Right lobe of liver (tissue), 6 donors: ENCODE measurements at places on chromosomes 7 and 10. TPM values are rescaled to one million over a fixed set of nuclear protein-coding genes. Genes with fewer than 3 reads are reported as not detected.

DNA sequence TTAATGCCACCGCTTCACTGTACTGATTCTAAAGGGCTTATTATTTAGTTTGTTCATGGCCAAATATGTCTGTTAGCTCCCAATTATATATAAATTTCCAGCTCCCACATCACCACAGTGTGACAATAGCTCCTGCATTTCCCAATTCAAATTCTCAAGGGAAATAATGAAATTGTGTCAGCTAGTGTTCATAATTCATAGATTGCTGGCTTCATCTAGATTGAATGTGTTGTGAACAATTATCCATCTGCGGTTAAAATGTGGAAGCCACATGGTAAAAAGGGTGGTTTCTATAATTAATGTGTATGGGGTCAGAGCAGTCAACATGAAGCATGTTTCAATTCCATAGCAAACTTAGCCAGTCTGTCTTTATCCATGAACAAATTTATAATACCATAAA lies 154.3 kb downstream of the SEMA3E start:
- no peaks in the 10 kb centered on the region for H3K27me3 ChIP-seq
- no peak overlapping the region for H3K27ac ChIP-seq
- no peak for DNase-seq
- H3K4me3 ChIP-seq: no peak overlapping the region
- H3K36me3 ChIP-seq: no peaks in the 10 kb centered on the region
- H3K4me1 ChIP-seq: no peaks in the 10 kb centered on the region

DNA sequence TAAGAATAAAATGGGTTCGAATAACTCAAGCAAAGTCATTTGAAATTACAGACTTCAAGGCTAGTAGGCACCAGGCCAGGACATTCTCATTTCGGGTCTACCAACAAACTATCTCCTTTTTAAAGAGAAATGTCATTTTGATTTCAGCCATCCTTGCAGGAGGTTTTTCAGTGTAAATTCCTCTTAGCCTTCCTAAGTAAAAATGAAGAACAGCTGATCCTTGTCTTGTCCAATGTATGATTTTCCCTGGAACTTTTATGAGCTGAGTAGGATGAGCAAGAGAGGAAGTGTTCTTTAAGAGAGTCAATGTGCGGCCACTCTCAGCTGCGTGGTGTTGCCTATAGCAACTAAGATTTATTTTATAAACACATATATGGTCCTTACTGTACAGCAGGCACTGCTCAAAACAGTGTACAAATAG lies 110.1 kb downstream of the PLCE1 start:
- no peaks in the 10 kb centered on the region for H3K4me1 ChIP-seq
- H3K4me3 ChIP-seq: no peak overlapping the region
- no peaks in the 10 kb centered on the region for H3K36me3 ChIP-seq
- DNase-seq: no peak

DNA sequence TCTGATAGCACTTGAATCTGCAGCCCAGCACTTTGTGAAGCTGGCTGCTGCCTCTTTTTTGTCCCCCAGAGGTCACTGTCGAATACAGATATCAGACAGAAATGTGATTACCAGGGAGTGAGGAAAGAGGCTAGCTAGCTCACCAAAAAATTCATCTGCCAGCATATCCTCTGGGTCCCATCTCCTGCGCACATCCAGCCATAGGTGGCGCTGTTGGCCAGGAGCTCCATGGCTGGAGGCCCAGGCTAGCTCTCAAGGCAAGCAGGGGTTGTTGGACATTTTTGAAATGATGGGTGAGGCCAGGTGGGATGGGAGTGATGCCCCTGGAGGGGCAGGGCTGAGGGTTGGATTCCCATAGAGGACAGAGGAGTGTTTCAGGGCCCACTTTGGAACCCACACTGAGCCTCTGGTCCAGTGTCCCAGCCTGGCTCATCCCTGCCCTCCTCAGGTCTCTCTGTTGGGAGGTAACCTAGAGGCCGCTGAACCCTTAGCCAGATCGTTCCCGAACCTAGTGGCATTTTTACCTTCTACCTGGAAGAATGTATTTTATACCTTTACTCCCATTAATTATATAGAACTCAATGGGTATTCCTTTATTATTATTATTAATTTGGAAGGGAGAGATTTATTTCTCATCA lies 14.8 kb downstream of the DPCD start:
- no peaks in the 10 kb centered on the region for H3K36me3 ChIP-seq
- DNase-seq: peak; percentile 70

DNA sequence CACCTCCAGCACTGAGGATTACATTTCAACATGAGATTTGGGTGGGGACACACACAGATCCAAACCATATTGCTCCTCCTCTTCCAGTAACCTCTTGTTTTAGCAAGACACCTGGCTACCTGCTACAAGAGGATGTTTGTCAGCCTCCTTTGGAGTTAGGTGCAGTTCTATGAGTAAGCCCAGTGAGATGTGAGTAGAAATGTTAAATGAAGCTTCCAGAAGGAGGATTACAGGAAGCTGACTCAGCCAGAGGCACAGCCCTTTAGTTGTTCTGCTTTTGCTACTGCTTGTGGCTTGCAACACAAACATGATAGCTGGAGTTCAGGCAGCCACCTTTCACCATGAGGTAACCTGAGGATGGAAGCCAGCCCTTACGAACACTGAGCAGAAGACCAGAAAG lies 382.7 kb upstream of the RNF32 start:
- H3K27ac ChIP-seq: no peak overlapping the region
- H3K27me3 ChIP-seq: no peaks in the 10 kb centered on the region
- H3K4me1 ChIP-seq: no peaks in the 10 kb centered on the region
- no peak for DNase-seq

DNA sequence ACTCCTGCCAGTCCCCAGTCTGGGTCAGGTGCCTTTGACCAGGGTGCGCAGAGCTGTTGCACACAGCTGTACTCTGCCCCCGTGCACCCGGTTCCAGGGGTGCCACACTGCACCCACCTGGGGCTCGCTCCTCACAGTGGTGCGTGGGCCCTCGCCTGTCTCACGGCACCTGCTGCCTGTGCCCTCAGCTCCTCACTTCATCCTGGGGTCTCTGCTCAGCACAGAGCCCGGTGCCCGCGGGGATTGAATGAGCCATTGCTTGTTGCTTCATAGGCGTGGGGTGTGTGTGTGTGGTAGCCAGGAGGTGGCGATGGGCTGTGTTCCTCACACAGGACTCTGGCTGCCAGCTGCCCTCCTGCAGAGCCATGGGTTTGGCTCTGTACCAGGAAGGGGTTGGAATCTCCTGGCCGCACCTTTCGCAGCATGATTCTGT lies 18.5 kb downstream of the EIF3B start:
- H3K36me3 ChIP-seq: peaks cover 77% of the 10 kb centered on the region
- no peak overlapping the region for H3K4me3 ChIP-seq
- no peaks in the 10 kb centered on the region for H3K27me3 ChIP-seq
- H3K27ac ChIP-seq: no peak overlapping the region
- peak; percentile 88 for DNase-seq

- H3K4me3 ChIP-seq: no peak overlapping the region
- DNase-seq: no peak
Observed at GRCh38 chr7:104643587-104644217, 315.3 kb downstream of the LHFPL3 start.

DNA sequence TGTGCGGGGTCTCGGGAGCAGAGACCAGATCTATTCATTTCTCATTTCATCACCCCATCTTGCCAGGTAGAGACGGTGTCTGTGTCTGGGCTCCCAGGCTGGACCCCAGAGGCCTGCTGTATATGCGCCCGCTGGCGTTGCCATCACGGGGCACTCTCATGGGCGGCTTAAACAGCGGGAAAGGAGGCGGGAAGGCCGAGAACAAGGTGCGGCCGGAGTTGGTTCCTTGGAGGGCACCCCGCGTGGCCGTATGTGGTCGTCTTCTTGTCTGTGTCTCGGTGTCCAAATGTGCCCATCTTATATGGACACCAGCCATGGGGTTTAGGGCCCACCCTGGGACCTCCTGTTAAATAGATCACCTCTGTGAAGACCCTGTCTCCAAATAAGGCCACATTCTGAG lies 2.1 kb upstream of the CFAP46 start:
- no peak overlapping the region for H3K27ac ChIP-seq
- H3K27me3 ChIP-seq: no peaks in the 10 kb centered on the region
- no peak for DNase-seq
- H3K4me1 ChIP-seq: no peaks in the 10 kb centered on the region
- no peak overlapping the region for H3K4me3 ChIP-seq

DNA sequence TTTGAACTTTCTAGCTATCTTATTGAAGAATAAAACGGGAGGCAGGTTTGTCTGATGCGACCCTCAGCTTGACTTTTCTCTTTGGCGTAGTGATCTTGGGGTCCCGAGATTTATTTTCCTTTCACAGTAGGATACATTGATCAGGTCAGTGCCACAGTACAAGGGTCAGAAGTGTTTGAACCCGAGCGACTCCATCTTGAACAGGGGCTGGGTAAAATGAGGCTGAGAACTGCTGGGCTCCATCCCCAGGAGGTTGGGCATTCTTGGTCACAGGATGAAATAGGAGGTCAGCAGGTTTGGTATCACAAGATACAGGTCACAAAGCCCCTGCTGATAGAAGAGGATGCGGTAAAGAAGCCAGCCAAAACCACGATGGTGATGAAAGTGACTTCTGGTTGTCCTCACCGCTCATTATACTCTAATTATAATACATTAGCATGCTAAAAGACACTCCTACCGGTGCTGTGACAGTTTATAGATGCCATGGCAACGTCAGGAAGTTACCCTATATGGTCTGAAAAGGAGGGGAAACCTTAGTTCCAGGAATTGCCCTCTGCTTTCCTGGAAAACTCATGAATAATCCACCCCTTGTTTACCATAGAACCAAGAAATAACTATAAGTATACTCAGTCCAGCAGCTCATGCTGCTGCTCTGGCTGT lies 3.0 kb upstream of the TECPR1 start:
- H3K27me3 ChIP-seq: no peaks in the 10 kb centered on the region
- no peaks in the 10 kb centered on the region for H3K4me1 ChIP-seq
- no peak for DNase-seq
- no peak overlapping the region for H3K4me3 ChIP-seq

- no peaks in the 10 kb centered on the region for H3K4me1 ChIP-seq
- no peaks in the 10 kb centered on the region for H3K27me3 ChIP-seq
- DNase-seq: peak; percentile 67
- H3K36me3 ChIP-seq: no peaks in the 10 kb centered on the region
Observed at GRCh38 chr10:784403-785088, 95.1 kb upstream of the DIP2C start.

DNA sequence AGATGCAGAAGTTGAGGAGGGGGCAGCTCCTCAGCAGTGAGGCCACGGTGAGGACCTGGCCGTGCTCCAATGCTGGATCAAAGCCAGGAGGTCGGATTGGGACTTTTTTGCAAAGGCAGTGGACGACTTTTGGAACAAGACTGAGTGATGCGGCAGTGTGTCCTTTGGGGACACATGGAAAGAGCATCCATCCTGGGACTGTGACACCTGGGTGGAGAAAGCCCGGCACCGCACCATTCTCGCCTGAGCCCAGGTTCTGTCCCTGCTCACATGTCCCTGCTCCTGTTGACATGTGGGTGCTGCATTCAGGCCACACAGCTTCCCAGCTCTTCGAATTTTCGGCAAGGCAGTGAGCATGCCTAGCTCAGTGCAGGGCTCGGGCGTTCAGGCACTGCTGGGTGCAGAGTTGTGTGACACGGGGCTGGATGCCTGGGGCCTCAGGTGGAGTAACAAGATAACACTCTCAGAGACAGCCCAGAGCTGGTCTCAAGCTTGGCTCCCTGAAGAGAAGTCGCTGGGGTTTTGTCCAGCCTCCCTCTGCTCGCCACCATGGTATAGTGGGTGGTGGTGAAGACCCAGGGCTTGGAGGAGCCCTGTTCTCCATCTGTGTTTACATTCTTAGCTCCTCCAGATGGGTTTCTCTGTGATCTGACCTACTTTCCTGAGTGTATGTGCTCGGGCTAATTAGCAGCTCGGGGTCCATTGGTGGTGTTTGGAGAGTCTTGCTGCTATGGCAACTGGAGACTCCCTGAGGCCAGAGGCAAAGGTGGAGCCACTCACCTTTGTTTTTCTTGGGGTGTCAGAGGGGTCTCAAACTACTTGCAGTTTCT lies 111.7 kb upstream of the BTBD16 start:
- no peaks in the 10 kb centered on the region for H3K36me3 ChIP-seq
- no peak for DNase-seq
- H3K27ac ChIP-seq: no peak overlapping the region
- no peaks in the 10 kb centered on the region for H3K4me1 ChIP-seq
- H3K4me3 ChIP-seq: no peak overlapping the region
- no peaks in the 10 kb centered on the region for H3K27me3 ChIP-seq

DNA sequence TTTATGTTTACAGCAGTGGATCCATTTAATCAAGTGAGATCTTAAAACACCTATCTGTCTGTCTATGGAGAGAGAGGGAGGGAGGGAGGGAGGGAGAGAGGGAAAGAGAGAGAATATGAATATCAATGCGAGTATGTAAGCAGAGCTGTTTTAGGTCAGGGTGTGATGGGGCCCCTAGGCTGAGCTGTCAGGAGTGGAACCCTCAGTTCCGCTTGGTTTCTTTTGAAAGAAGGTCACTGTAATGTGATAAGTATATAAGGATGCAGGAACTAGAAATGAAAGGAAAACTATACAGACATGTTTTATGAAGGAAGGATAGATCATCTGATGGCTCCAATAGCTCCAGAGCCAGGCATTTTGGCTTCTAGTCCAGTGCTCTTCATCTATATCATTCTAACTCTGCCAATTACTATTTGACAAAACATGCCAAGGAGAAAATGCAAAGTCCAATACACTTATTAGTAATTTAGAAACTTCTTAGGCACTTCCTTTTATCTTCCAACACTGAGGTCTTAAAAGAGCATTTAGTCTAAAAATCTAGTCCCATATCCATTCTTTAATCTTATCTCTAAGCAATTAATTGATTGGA lies 70.3 kb downstream of the NRCAM start:
- H3K4me1 ChIP-seq: no peaks in the 10 kb centered on the region
- H3K27ac ChIP-seq: no peak overlapping the region
- H3K4me3 ChIP-seq: no peak overlapping the region
- no peaks in the 10 kb centered on the region for H3K27me3 ChIP-seq
- no peak for DNase-seq

GRCh38 chr7:155169498-155170065 lies 99.5 kb downstream of the HTR5A start:
- H3K4me1 ChIP-seq: no peaks in the 10 kb centered on the region
- no peaks in the 10 kb centered on the region for H3K36me3 ChIP-seq
- no peaks in the 10 kb centered on the region for H3K27me3 ChIP-seq
- no peak for DNase-seq
- no peak overlapping the region for H3K27ac ChIP-seq
- H3K4me3 ChIP-seq: no peak overlapping the region

Gene RAPGEF5
- total RNA-seq: 48.3 TPM

Gene CLRN3
- total RNA-seq: 18.5 TPM

Gene TAS2R41
- not detected for total RNA-seq

Gene MYOF
- 14.6 TPM for total RNA-seq

Gene COL1A2
- 5.6 TPM for total RNA-seq

Gene LRRC18
- not detected for total RNA-seq

Gene GHITM
- total RNA-seq: 133 TPM

Gene GRID2IP
- total RNA-seq: not detected

Gene SFXN2
- 11.9 TPM for total RNA-seq
